ENCODE measurements at places on chromosomes 7 and 10.
A peak's percentile ranks its signal among the peaks of the same experiment; 100 is the strongest.

DNA sequence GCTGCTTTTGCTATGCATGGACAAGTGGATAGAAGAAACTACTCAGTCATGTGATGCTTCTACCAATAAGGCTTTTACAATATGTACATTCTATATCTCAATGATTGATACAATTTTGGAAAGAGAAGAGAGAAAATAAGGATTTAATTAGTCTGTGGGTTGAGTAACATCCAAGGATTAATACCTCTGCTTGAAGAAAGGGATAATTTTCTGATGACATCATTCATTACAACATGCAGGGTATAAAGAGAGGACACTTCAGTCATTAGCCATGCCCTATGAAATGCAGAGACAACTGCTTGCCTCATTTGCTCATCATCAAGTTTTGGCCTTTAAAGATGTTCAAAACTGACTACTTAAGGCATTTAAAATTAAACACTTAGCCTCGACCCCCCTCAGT lies 237.3 kb downstream of the AHR start:
- DNase-seq = peak; percentile 75

DNA sequence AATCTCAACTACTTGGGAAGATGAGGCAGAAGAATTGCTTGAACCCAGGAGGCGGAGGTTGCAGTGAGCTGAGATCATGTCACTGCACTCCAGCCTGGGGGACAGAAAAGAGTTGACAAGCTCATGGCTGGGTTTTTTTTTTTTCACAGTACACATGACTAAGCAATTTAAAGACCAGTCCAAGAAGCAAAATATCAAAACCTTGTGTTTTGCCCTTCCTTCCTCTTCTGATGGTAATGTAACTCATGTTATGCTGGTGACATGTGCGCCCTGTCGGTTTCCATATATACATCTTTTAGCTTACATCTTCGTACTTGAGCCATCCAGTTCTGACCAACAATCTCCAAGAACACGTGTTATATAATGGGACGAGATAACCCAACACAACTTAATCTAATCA lies 237.7 kb upstream of the PLXDC2 start:
- no peak for DNase-seq

DNA sequence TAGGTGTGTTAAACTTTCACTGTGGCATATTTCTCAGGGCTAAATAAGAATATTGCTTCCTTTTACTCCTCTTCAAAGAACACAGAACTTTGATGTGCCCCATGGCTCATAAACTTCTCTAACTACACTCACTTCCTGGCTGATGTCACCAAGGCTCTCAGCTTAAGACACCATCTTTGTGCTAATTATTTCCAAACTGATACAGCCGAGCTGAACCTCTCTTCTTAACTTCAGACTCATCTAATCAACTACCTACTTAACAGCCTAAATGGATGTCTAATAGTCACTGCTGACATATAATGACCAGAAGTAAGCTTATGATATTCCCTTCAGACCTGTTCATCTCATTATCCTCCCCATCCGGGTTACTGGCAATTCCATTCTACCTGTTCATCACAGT lies 3.6 kb downstream of the C10orf67 start:
- DNase-seq = peak; percentile 58

DNA sequence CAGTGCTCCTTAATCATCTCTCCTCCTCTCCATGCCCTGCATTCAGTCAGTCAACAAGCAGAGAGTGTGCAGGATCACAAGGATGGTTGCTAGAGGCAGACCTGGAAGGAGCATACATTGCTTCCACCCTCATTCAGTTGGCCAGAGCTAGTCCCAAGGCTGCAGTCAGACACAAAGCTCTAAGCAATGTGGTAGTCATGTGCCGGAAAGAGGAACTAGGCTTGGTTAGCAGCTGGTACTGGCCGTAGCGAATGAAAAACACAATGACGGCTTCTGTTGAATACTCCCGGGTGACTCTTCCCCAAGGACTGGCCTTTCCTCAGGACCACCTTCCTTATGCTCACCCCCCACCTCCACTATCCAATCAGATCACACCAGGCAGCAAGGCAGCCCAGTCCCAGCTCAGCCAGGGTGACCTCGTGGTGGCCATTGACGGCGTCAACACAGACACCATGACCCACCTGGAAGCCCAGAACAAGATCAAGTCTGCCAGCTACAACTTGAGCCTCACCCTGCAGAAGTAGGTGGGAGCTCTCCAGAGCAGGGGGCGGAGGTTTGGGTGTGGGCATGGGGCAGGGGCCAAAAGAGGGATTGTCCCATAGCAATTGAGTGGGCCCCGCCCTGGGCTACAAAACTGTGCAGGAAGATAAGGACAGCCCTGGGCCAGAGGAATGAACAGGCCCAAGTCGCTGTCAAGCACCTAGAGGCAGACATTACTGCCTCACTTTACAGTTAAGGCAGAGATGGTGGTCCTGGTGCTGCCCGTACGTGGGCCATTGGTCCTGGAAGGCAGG lies 10.9 kb downstream of the LDB3 start:
- no peak for DNase-seq
